ENCODE measurements at places on chromosomes 2 and 18.
A peak's percentile ranks its signal among the peaks of the same experiment; 100 is the strongest.

DNA sequence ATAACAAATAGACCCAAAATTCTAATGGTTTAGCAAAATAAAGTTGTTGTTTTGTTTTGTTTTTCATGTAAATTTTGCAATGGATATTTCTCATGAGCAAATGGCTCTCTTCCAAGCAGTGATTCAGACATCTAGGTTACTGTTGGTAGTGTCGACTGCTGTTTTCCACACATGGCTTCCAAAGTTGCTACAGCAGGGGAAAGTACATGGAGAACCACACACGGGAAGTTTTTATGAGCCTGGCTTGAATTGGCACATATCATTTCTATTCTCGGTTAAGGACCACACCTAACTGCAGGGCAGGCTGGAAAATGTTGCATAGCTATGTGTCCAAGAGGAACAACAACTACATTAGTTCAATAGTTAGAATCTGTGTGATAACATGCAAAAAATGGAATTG is 262.1 kb downstream of the GALNT13 start:
- no peak for DNase-seq

DNA sequence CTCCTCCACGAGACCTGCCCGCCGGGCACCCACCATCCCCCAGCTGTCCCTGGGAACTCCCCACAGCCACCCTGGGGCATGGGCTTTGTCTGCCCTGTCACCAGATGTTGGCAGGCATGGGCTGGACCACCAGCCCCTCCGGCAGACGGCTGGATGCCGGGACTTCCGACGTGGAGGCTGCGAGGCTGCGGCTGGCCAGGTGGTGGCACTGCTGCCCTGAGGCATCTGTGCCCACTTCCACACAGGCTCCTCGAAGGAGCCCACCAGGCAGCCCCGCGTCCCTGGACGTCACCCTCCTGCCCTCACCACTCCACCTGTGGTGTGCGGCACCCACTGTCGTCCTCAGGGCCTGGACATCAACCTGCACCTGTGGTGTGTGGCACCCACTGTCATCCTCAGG is 319.9 kb upstream of the SALL3 start:
- DNase-seq, result no peak

- DNase-seq, result peak; percentile 22
These were observed at the start of gene PSMA8 for GRCh38 chr18:26133652-26134051. Gene PSMA8 (plus strand): TSS chr18:26133869. CDS start chr18:26133966, 97 bp downstream.

- no peak for DNase-seq
These were observed 167.0 kb downstream of the LAMA1 start for GRCh38 chr18:6950641-6951040.

DNA sequence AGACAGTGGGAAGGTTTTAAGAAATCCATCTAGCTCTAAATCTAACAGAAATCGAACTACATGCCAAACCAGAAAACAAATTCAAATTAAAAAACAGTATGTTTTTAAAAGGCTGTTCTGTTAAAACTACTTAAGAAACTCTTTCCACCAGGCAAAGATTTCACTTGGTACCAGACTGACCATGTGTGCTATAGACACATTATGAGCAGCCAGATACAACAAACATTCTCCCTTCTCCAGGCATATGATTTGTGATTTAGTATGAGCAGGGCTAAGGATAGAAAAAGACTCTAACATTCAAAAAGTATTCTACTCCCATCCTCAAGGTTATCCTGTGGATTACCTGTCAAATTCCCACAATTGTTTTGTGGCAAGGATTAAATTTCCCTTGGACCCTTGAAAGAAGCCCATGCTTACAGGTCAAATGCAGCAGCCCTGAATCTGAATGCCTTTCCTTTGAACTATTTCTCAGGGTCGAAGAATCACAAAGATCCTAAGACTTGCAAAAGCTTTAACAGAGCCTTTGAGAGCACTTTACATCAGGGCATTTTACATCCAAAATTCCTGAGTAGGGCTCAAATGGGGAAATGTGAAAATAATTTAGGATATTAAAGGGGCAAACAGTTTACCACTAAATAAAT is 42.5 kb upstream of the TTC32 start:
- no peak for DNase-seq

GRCh38 chr2:43358410-43359201 is 132.2 kb upstream of the ZFP36L2 start:
- DNase-seq, result no peak

- DNase-seq, result no peak
These were observed 33.4 kb upstream of the PPM1B start for GRCh38 chr2:44135296-44135695.

- DNase-seq, result no peak
These were observed 28.9 kb downstream of the TOGARAM2 start for GRCh38 chr2:29009711-29010677.

GRCh38 chr2:239905306-239905705 is 119.8 kb downstream of the NDUFA10 start:
- DNase-seq, result no peak

DNA sequence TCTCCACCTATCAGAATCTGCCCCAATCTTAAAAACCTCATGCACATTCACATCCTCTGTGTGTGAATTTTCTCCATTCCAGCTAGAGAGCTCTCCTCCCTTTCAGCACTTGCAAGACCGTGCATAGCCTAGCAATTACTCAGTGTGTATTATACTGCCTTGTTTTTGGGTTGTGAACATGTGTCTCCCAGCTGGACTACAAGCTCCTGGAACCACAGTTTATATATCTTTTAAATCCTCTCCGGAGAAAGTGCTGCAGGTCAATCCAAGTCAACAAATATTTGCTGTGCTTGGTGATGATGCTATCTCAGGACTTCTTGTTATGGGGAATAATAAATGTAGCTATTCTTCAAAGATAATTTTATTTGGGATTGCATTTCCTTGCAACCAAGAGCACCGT is 58.2 kb upstream of the MEX3C start:
- no peak for DNase-seq

DNA sequence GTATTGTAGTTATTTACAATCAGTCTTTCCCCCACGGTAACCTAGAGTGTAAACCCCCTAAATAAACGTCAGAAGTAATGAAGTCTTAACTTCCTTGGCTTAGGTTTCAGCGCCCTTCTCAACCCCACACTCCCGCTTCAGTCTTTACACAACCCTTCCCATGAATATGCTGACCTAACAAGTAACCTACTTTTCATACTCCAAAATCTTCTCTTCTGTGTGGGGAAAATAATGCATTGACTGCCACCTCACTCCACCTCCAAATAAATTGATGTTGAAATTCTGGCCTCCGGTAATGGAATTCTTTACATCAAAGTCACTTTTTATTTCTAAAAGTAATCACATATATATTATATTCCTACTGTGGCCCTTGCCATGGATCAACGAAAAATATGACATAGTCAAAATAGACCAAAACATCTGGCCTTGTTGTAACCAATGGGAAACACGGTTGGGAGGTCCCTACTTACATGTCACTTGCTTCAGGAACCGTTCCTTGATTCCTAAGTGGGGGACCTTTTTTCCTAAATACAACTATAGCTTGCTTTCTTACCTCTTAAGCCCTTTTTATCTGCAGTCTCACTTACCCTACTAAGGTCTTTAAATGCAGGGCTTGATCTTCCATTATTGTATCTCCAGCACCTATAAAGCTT is 961 bp downstream of the GEN1 start:
- DNase-seq, result no peak

GRCh38 chr2:237143676-237144440 is 58.2 kb downstream of the COPS8 start:
- DNase-seq, result no peak

- DNase-seq, result no peak
These were observed 83.3 kb upstream of the TANK start for GRCh38 chr2:161076936-161077335.

DNA sequence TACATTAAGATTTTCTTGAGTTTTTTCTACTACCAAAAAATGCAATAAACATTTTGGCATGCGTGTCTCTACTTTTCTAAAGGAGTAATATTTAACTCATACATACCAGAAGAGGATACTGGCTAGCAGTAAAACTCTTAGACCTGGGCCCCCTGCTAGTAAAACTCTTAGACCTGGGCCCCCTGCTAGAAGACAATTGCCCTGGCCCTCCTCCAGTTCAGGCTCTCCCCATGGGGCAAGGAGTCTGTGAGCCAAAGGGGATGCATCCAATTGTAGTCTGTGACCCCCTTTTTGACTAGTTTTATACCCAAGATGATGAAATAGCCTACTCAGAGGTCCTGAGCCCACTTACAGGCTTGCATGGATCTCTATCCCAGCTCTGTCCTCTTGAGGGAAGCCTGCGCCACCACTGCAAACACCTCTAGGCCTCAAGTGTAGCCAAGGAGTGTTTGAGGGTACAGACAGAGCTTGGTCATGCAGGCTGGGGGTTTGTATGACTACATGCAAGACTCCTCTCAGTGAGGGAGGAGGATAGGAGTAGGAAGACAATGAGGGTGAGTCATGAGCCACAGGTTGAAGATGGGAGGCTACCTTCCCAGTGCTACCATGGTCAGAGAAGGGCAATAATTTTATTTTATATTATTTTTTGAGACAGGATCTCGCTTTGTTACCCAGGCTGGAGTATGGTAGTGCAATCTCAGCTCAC is 45.2 kb upstream of the PGAP1 start:
- no peak for DNase-seq

DNA sequence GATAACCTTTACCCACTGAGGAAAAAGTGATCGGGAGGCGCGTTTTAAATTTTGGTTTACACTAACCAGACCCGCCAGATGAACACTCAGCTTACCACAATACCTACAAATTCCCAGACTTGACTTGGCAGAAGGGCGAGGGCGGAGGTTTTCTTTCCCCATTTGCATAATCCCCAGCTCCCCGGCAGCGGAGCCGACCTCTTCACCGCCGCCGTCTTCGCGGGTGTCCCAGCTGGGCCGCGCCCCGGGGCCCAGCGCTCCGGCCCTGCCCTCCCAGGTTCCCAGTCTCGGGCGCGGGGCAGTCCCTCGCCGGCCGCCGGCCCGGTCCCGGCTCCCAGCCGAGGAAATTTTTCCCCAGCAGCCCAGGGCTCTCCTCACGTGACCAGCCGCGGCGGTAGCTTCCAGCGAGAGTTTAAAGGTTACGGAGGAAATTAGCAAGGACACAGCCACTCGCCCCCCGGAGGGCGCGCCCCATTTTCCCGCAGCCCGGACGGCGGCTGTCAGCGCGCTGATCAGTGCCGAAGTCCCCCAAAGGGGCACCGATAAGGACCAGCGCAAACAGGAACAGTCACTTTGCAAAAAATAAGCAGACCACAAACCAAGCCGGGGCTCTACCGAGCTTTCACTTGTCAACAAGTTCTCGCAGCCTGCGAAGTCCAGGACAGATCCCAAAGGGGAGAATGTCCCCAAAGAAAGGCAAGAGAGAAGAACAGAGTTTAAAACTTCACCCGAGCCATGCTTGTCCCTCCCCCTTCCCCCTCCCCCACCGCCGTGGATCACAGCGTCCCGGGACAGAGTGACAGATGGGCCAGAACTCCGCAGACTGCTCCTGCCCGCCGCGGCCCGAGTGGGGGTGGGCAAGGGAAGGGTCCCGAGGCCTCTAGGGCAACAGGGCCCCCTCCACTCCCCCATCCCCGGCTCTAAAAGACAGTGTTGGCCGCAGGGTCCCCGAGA is 1.3 kb upstream of the PRKCE start:
- peak; percentile 34 for DNase-seq

GRCh38 chr2:56714400-56714799 is 530.6 kb downstream of the CCDC85A start:
- DNase-seq, result no peak

DNA sequence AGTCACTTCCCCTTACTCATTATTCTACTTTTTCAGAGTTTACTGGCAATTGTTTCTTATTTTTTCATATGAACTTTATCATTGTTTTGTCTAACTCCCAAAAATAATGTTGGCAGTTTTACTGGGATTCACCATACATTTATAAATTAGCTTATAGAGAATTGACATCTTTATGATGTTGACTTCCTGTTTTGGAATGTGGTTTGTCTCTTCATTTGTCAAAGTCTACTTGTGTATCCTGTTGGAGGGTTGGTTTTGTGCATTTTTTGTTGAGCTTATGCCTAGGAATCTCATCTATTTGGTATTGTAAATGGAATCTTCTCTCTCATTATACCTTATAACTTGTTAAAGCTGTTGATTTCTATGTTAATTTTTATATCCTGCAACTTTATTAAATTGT is 16.4 kb downstream of the EPC2 start:
- no peak for DNase-seq

- DNase-seq, result no peak
These were observed 23.0 kb downstream of the TCF7L1 start for GRCh38 chr2:85156153-85156552.

GRCh38 chr18:77077941-77078689 is 54.5 kb downstream of the MBP start:
- no peak for DNase-seq

GRCh38 chr2:240519396-240520129 is 38.2 kb downstream of the ANKMY1 start:
- DNase-seq, result no peak

DNA sequence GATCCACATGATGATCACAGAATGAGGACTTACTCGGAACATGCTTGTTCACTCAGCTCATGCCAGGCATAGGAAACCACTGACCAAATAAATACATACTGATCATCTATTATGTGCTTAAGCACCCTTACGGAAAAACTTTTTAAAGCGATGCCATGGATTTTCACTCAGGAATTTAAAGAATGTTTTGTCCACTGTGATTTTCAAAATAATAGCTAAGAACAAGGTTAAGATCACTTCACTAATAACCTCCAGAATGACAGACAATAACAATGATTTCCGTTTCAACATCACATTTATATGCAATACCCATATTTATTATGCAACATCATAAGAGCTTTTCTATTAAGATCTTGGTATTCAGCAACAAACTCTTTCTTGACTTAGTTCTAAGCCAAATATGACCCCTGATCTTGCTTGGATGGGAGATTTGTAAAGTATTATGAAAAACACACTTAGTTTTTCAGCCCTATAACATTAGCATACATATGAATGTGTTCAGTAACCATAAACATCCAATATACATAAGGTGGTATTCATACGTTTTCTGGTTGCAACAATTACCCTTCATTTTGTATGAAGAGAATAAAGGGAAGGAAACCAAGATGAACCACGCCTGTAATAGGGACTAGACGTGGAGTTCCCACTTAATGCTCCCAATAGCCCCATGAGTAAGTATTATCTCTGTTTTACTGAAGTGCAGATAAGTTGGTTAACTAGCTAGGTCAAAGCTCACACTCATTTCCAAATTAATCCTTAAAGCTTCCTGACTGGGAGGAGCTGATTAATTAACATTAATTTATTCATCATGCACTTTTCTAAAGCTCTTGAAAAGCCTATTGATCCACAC is 1.9 kb downstream of the CD302 start:
- no peak for DNase-seq

- DNase-seq, result no peak
These were observed 437.2 kb upstream of the HS6ST1 start for GRCh38 chr2:128755695-128756364.

DNA sequence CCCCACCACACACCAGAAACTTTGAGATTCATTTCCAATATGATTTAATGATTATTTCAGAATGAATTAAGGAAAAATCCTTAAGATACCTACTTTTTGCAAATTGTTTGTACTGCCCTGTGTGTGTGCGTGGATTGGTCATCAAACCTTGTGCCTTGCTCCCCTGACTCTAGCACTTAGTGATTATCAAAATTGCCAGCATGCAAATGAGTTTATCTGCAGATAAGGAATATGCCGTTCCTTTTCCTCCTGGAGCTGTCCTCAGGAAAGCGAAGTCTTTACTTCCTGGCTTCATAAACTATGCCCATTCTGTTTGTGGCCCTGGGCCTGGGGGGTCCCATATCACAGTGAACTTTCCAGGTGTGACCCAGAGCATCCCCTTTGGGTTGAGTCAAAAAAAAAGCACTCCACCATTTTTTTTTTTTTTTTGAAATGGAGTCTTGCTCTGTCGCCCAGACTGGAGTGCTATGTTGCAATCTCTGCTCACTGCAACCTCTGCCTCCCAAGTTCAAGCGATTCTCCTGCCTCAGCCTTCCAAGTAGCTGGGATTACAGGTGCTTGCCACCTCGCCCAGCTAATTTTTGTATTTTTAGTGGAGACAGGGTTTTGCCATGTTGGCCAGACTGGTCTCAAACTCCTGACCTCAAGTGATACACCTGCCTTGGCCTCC is 11.4 kb downstream of the CHMP1B start:
- no peak for DNase-seq
